ENCODE measurements at places on chromosomes 12 and 14.

DNA sequence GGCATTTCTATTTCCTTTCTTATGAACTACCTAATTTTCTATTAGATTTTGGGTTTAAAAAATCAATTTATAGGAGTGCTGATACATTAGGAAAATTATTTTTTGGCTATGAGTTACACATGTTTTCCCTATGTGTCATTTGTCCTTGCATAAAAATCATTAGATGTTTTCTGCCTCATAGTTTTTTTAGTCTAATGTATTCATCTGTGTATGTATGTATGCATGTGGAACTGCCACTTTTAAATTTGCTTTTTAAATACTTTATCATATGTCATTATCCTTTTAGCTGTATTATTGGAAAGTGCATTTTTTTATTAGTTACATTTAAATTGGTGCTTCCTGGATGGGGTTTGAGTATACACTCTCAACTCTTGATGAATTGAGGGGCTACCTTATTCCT is 78.7 kb upstream of the CEP83 start:
- DNase-seq = no peak

DNA sequence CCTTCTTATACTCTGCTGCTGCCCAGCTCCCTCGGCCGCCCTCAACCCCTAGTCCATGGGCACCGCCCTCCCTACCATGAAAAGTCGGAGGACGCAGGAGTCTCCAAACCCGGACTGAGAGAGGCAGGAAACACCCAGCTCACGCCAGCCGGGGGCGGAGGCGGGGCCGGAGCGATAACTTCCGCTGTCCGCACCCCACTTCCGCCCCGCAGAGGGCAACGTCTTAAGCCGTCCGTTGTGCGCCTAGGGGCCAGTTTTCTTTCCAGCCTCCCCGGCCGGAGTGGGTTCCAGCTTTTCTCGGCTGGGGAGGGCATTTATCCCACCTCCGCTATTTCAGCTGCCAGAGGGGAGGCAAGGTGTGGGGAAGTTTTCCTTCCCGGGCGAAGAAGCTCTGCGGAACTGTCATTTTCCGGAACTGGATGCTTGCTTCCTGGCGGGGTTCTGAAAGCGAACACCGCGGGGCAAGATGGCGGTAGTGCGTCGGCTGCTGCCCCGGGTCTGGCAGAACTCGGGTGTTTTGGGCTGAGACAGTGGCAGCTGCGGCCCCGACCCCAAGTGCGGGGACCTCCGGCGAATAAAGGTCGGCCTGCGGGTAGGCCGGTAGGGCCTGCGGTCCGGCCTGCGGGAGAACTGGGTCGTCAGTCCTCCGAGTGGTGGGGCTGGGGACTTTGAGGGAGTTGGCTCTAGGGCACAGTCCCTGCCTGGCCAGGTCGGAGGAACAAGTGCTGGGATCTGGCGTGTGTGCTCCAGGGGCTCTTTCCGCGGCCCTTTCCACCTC is at the start of the genes KCTD10 and UBE3B:
Gene KCTD10, minus strand, starts transcription at position 116 of the 778 bp plus-strand sequence. Its CDS starts 38 bp downstream, at position 78.
Gene UBE3B, plus strand, starts transcription at position 450 of the 778 bp plus-strand sequence. CDS start 5,918 bp downstream, outside the sequence.
- DNase-seq = peak; percentile 58

- no peak for DNase-seq
Observed at GRCh38 chr14:38544776-38545175, 288.9 kb upstream of the CLEC14A start.

DNA sequence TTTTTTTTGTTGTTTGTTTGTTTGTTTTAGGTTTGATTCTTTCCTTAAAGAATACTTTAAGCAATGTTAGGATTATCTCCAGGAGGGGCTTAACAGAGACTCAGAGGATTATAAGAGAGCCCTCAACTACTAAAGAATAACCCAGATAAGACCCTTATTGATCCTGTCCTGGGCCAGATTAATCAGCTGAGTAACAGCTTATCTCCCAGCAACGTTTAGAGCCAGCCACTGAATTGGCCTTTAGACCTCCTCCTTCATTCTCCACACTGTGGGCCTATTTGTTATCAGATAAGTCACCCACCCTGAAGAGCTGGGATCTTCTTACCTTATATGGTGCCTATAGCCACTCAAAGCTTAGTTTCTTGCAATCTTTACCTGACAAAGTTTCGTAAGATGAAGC is 71.1 kb downstream of the FIGNL2 start:
- DNase-seq = no peak

DNA sequence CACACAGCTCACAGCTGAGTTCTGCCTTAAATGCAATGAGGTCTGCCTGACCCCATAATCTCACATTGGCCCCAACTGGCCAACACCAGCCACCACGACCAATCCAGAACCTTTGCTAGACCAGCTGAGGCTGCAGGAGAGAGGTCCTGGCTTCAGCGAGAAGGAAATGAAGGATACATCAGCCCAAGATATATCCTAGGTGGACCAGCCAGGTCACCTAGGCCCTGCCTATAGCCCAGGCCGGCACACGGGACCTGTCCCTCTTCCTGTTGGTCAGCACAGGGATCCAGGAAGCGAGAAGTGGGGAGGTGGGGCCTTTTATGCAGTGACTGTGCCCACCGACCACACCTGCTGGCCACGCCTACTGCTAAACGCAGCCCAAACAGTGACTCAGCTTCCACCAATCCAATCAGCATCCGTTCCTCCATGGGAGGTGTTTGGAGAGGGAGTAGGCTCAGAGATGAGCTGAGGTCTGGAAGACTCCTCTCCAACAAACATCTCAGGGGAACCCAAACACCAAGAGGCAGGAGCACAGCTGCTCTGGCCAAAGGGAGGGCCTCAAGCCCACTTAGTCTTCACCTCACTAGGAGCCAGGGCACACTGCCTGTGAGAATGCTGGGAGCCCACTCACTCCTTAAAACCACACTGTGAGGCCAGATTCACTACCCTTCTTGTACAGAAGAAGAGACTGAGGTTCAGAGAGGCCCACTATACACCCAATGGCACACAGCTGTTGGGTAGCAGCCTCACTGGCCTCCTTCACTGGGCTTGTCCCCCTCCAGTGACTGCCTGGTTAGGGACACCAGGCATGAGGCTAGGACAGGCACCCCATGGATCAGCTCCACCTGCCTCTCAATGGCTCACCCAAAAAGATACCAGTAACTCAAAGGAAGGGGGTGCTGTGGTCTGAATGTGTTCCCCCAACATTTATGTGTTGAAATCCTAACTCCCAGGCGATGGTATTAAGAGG is 51.3 kb upstream of the PPP2R5C start:
- DNase-seq = no peak
